HS-5 (cell line): ENCODE measurements at places on chromosomes 6 and 20.

- DNase-seq: peak; percentile 48
Measured at GRCh38 chr20:43942667-43943285, 28.1 kb downstream of the TOX2 start.

DNA sequence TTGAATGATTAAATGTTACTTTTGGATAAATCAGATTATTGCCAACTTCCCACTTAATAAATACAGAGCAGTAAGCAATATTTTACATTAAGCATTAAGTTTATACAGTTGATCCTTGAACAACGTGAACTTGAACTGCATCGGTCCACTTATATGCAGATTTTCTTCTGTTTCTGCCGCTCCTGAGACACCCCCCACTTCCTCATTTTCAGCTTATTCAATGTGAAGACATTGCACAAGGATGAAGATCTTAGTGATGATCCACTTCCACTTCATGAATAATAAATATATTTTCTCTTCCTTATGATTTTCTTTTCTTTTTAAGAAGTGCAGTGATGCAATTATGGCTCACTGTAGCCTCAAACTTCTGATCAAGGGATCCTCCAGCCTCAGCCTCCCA, 167.2 kb downstream of the LINC00237 start:
- DNase-seq: no peak

DNA sequence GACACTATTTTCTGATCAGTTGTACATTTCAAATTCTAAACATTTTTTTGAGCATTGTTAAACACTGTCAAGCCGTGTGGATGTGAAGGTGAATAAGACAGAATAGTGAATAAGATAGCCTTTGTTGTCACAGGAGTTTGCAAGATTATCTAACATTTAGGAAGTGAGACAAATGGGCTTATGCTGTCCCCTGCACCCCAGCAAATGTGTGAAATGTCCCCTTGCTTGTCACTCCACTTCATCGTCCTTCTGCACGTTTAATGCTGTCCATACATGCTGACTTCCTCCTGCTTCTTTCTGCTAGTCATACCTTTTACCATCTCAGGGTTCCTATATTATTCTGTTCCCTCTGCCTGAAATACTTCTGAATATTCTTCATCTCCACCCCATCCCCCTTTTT, 62.6 kb downstream of the CBFA2T2 start:
- no peak for DNase-seq

GRCh38 chr6:43851204-43851865, 81.3 kb downstream of the VEGFA start:
- peak; percentile 55 for DNase-seq

GRCh38 chr6:113809826-113810225, 47.3 kb upstream of the MARCKS start:
- DNase-seq: no peak

DNA sequence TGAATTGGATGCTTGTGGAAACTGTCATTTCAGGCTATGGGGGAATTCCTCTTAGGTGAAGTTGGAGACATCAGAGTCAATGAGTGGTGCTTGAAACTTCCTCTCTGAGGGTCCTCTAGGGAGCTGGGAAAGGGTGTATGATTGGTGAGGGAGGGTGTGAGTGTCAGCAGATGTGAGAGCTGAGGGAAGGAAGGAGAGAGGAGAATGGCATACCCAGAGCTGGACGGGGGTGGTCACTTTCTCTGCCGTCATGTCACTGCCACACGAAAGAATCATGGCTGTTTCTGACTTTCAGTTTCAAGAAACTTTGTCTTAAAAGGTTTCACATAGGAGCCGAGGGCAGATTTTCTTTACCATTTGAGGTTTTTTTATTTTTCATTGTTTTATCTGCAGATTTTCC, 50.3 kb downstream of the DEK start:
- no peak for DNase-seq

DNA sequence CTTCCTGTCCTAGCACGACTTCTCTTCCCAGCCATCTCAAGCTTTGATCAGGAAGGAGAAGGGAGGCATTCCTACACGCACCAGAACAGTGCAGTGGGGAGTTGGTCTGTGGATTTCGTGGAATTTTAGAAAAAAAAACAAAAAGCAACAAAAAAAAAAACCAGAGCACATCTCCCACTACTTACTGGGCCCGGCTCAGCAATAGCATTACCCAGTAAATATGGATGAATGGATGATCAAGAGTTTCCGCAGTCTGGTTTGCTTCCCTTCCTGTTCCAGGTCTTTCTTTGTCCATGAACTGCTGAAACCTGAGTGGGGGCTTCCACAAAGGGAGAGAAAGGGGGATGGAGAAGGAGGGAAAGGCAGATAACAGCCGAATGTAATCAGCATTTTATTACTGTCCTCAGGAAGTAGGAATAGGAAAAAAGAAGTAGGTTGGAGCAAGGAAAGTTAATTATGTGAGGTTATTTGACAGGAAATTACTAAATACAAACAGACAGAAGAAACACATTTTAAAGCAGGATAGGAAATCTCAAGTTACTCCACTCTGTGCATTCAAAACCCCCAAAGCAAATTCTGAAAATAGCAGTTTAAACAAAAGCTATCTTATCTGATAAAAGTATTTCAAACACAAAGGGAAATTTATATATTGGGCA, 349.0 kb downstream of the PRL start:
- no peak for DNase-seq

DNA sequence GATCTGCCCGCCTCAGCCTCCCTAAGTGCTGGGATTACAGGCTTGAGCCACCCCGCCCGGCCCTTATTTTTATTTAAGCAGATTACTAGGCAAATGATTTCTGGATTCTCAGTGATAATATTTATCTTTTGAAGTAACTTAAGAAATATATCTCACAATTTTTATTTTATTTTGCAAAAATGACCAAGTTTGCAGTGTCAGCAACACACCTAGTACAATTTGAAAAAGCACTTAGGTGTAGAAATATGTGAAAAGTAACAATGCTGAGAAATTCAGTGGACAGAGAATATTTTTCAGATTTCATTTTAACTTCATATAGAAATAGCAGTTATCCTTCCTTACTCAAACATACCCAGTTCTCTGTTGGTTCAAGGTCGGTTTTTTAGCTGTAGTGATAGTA, 78.9 kb upstream of the XRN2 start:
- no peak for DNase-seq

- DNase-seq: no peak
Measured at GRCh38 chr20:58228103-58228483, 360 bp downstream of the ANKRD60 start.

GRCh38 chr6:112286010-112286409, 31.6 kb upstream of the LAMA4 start:
- no peak for DNase-seq

DNA sequence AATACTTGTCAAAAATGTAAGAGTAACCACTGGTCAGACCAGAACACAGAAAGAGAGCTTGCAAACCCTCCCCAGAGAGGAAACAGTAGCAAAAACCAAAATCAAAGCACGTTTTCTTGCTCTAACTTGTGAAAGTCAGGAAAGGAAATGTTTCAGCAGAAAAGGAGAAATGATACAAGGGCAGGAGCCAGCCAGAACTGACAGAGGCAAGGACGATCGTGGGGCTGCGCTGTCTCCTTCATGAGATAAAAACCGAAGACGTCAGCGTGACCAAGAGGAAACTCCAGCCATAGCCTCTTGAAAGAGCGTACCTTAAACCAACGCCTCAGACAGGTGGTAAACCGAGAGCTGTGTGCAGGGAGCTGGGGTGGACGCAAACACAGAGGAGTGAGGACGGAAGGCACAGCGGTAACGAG, 27.5 kb downstream of the LAMA5 start:
- no peak for DNase-seq

- no peak for DNase-seq
Measured at GRCh38 chr20:46011631-46012482, 3.1 kb downstream of the MMP9 start.

- peak; percentile 82 for DNase-seq
Measured at GRCh38 chr20:48725555-48725991, 102.2 kb downstream of the PREX1 start.

DNA sequence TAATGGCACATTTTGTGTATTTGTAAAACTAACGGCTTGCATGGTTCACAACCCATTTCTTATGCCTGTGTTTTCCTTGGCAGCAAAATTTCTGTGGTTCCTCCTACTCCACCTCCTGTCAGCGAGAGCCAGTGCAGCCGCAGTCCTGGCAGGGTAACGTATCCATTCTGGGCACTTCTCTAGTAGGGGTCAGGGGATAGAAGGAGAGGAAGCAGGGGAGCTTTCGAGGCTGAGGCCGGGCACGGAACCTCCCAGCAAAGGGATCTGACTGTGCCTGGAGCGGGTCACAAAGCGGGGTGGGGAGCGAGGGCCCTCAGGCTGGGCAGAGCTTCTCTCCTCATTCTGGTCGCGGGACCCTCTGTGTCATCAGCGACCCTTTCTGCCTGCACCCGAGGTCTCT, 58.4 kb downstream of the SYTL3 start:
- DNase-seq: no peak

DNA sequence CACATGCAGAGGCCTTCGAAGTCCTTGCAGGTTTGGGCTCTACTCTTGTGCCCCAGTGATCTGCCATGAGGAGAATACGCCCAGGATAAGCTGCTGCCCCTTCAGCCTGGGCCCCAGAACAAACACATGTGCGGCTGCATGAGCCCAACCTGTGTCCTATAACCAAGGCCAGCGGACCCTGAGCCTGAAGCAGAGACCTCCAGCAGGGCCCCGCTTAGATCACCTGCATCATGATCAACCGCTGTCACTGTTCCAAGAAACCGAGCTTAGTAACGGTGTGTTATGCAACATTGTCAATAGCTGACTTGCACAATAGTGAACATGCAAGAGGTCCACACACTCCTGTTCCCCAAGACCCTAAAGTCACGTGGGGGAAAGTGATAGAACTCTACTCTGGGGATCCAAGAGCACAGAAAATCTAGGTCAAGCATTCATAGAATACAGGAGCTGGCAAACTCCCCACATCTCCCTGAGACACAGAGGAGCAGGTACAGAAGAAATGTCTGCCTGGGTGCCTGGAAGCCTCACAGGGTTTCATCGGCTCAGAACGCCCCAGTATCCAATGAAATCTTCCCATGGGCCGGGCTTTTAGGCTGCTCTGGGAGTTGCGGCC, 136.2 kb downstream of the BMP7 start:
- no peak for DNase-seq

DNA sequence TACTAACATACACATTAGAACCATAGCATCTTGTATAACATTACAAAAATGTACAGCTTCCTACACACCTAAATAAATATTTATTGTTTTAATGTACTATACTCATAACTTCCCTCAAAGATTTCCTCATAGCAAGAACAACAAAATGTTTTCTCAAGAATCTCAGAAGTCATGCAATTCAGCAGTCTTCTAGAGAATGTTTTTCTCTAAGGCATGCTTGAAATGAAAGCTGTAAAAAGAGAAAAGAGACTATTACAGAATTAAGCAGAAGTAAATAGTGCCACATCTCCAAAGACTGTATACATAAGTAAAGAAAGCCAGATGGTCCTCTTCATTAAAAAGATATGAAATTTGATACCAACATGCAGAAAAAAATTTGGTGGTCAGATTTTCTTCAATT, 672.2 kb downstream of the EPM2A start:
- DNase-seq: no peak

- DNase-seq: no peak
Measured at GRCh38 chr20:19008497-19008896, 194.9 kb downstream of the SCP2D1 start.

- DNase-seq: peak; percentile 88
Measured at GRCh38 chr20:4726710-4727397, 5.1 kb downstream of the PRND start.

- no peak for DNase-seq
Measured at GRCh38 chr6:80197474-80197873, 91.0 kb downstream of the BCKDHB start.

DNA sequence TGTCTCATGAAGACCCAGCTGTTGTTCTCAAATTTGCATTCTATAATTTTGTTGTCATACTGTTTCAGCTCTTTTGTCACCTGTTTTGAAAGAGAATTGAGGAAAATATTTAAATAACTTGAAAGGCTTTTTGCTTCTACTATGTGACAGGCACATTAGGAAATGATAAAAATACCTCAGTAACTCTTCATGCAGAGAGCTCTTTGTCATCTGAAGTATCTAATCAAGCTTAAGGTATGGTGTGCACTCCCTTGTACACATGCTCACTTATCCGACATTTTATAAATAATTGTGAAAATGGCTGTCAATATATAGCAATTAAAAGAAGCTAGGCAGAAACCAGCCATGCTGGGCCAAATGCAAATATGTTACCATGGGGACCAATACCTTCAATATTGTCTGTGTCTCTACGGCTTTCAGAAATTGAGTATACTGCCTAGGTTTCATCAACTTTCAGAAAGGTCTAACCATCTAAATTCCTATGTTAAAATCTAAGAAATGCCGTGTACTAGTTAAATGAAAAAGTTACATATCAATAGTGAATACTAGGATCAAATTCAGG, 349.0 kb downstream of the RNGTT start:
- DNase-seq: no peak

DNA sequence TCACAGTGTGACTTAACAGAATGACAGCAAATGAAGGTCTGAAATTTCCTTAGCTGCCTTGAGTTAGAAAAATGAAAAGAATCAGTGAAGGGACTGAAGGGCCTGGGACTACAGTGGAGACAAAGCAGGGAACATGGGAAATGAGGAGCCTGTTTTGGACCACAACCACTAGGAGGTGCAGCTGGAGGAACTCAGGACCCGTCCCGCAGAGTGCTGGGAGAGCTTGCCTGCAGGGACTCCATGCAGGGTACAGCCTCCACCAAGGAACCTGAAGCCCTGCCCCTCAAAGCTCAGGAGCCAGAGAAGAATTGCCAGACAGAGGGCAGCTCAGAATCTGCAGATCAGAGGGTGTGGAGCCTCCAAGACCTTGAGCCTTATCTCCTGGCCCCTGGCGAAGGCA, 50.7 kb downstream of the LRFN2 start:
- no peak for DNase-seq

DNA sequence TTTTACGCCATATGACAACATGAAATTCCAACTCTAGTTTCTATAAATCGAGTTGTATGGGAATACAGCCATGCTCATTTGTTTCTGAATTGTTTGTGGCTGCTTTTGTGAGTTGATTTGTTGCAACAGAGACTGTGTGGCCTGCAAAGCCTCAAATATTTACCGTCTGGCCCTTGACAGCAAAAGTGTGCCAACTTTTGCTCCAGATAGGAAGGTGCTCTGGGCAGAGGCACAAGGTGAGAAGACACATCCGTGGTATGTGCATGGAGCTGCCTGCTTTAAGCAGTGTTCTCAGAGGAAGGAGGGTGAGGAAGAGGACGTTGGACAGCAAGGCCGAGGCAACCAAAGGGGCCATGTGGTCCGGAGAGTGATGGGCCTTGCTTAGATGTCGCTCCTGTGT, 57.4 kb downstream of the IYD start:
- DNase-seq: no peak

DNA sequence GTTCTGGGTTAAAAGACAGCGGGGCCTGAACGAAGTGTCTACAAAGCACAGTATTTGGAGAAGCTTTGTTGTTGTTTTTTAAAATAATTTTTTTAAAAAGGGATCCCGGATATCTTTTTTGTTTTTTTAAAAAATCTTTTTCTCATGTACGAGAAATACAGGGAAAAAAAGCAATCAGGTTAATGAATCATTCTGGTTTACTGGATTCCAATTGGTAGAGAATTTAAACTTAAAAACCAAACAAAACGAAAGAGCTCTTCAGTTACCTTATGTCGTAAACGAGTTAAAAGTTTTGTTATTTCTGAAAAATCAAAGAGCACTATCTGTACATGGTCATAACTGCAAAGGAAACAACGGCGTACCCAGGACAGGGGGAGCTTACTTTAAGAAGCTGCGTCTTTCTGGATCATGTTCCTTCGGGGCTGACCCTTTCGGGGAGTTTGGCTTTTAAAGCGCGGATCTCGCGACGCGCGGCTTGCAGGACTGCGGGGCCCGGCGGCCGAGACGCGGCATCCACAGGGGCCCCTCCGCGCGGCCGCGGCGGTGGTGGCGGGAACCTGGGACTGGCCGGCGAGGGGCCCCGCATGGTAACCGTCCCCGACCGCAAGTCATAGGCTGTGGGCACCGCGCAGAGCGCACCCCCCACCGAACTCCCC, 927 bp downstream of the IL20RA start:
- peak; percentile 22 for DNase-seq
